ENCODE measurements at places on chromosomes 3 and 15.

- DNase-seq, result no peak
Observed at GRCh38 chr3:65318231-65318630, 630.4 kb upstream of the ADAMTS9 start.

DNA sequence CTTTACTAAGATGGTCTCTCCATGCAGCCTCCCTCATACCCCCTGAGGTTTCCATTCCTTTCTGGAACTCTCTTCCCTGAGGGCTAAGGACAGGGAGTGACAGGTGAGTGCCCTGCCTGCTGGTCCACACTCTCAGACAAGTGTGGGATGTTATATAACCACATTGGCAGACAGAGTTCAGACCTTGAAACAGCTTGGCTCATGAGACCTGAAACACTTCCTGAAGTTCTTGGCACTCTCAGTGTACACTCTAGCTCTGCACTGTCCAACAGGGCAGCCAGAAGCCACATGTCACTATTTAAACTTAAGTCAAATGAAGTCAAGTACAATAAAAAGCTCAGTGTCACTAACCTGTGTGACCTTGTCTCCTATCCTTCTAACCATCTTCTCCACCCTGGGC, 188.5 kb downstream of the ZNF621 start:
- DNase-seq, result no peak

- no peak for DNase-seq
Observed at GRCh38 chr3:16606398-16606797, 1.2 kb upstream of the DAZL start.

GRCh38 chr3:129621626-129622225, 15.2 kb upstream of the PLXND1 start:
- DNase-seq, result no peak

GRCh38 chr3:37251993-37252392, 77.6 kb upstream of the LRRFIP2 start:
- DNase-seq, result no peak

GRCh38 chr3:24303057-24303754, 191.4 kb downstream of the THRB start:
- DNase-seq, result no peak

GRCh38 chr3:131560795-131561194, 58.0 kb upstream of the MRPL3 start:
- no peak for DNase-seq

DNA sequence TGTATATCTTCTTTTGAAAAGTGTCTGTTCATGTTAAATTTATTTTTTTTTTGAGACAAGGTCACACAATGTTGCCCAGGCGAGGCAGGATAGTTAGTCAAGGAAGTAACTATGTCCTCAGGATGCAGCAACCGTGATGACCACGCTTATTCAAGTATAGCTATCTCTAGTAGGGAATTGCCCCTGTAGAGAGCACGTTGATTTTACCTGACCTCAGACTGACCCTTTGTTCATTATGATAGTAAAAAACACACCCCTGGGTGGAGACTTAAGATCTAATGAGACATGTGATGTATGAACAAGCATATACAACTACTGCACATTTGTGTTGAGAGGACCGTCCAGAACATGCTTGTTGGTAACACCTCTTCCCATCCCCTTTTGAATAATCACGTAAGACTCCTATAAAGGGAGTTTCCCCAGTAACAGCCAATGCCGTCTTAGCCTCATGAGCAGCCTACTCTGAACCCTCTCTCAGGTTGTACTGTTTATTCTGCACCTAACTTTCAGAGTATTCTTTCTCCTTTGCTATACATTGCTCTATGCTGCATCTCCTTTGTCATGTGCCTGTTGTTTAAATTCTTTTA, 32.9 kb downstream of the ZNF621 start:
- DNase-seq, result no peak

DNA sequence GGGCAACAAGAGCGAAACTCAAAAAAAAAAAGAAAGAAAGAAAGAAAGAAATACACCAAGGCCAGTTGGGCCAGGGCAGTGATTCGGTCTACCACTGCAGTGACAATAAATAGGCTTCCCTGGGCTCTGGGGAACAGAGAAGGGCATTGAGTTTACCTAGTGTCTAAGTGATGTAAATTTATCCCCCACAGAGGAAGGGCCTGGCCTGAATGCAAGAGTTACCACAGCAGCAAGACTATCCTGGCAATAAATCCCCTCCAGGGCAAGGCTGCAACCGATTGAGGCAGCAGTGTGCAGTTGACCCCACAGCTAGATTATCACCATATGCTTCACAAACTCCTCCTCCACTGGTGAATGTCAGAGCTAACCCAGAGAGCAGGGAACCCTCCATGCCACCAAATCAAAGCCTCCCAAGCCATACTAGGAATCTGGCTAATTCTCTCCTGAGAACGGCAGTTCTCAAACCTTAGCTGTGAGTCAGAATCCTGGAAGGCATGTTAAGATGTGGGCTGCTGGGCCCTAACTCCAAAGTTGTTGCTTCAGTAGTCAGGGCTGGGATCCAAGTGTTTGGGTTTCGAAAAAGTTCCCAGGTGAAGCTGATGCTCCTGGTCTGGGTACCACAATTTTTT, 64.3 kb upstream of the GATM start:
- DNase-seq, result no peak

DNA sequence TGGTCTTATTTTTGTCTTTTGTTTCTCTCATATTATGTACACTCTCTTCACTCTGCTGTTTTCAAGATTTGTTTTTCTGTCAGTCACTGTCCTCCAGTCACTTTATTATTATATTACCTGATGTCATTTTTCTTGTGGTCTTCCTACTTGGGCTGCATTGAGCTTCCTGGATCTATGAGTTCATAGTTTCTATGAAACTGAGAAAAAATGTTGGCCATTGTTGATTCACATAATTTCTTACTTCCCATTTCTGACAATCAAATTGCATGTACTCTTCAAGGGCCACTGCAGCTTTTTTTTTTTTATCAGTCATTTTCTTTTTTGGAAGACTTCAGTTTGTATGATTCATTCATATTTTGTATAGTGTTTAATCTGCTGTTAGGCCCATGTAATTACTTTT, 1180.6 kb upstream of the GBE1 start:
- no peak for DNase-seq

DNA sequence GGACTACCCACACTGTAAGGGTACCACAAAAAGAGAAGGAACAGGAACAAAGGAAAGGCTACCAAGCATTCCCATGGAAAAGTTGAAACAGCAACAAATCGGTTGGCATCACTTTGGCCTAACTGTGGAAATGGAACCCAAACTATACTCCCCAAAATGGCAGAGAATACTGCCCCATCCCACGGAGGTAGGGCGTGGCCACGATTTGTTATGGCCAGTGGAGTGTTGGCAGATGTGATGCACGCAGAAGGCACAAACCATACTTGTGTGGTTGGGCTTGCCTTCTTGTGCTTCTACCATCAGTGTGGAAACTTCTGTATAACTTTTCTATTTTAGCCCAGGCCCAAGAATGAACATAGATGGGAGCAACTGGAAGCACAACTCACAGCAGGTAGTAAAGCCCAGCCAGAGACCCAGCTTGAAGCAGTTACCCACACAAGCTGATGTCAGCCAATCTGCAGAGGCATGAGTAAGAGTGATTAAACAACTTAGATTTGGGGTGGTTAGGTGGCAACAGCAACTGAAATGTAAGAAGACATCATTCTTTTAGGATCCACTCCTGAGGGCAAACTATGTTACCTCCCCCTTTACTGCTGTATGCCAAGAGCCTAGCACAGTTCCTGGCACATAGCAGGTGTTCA, 64.1 kb downstream of the BTD start:
- DNase-seq, result no peak

DNA sequence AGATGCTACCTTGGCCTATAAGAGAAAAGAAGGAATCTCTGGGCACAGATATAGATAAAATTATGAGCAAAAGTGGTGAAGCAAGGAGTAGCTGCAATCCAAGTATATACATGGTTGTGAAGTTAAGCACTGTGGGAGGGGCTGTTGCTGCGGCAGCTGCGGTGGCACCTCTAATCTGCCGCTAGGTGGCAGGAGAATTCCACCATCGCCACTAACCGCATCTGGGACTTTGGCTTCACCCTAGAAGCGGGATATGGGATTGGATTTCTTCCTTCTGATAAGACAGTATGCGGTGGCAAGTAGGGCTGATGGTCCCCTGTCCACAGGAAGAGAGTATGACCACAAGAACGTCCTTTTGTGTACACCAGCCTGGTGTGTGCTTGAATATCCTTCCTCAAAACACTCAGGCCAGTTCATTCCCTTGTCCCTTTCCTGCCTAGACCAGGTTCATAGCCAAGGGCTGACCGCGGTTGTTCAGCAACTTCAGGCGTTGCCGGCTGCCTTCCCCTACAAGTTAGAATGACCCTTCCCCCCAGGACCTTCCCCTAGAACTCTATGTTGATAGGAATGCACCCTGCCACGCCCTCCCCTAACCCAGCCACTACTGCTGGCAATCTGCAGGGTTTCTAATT, 5.1 kb downstream of the MAGEL2 start:
- peak; percentile 34 for DNase-seq

GRCh38 chr3:66489581-66489980, 11.2 kb downstream of the LRIG1 start:
- DNase-seq, result no peak

DNA sequence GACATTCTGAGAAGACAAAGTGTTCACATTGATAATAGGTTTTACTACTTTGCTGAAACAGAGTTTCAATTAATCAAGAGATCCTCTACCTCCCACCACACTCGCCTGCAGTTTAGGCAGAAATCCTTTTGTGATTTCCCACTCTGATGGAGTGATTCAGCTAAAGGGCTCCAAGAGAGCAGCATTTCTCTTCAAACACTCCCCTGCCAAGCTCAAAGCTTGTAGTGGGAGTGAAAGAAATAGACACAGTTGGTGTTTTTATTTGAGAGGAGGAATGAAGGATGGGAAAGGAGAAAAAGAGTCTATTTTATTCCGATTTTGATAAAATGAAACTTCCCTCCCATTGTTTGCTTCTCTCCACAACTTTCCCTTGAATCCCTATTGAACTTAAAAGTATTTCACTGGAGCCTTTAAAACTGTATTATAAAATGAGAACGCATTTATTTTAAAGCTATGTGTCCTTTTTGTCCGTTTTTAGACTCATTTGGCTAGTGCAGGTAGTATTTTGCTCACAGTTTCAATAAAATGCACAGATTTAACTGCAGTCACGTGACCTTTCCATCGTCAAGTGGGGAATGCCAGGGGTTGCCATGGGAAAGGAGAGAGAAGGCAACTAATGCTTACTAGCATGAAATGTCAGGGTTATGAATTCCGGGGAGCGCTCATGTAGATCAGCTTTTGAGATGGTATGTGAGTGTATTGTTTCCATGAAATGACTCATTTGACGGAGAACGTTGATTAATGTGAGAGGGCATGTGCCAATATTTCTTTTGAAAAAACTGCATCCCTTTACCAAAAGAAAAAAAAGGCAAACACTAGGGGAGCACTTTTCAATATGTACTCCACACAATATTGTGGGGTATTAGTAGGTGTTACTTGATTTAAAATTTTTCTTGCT, 7.7 kb upstream of the OSBPL11 start:
- no peak for DNase-seq

- no peak for DNase-seq
Observed at GRCh38 chr15:77030928-77031375, 36.0 kb downstream of the PSTPIP1 start.

- DNase-seq, result no peak
Observed at GRCh38 chr15:24976932-24977331, 22.1 kb downstream of the SNRPN start.

DNA sequence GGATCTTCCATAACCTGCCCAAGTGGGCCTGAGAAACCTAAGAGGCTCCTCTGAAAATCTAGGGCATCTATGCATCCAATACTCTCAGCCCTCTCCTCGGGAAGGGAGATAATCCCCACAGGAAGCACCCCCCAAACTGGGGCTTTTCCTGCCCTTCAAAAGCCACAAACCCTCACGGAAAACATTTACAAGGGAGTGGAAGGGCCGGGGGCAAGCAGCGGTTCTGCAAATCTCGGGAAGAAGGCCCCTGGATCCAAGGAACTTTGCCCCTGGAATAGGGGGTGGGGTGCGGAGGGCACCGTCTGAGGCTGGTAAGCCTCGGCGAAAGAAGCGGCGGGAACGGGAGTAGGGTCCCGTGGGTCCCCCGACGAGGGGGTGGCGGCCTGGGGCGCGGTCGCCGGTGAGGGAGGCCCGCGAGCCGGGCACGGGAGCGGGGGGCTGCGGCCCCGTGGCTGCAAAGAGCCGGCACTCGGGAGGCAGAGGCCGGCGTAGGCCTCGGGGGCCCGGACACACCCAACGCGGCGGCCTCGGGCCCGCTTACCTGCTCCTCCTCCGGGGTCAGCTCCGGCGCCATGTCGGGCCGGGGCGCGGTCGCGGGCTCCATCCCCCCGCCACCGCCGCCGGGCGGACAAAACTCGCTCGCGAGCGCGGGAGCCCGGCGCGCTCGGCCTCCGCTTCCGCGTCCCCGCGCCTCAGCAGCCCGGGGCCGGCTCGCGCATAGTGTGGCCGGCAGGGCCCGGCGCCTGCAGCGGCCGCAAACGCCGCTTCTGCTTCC, 755 bp downstream of the PTPN9 start:
- DNase-seq, result peak; percentile 16

DNA sequence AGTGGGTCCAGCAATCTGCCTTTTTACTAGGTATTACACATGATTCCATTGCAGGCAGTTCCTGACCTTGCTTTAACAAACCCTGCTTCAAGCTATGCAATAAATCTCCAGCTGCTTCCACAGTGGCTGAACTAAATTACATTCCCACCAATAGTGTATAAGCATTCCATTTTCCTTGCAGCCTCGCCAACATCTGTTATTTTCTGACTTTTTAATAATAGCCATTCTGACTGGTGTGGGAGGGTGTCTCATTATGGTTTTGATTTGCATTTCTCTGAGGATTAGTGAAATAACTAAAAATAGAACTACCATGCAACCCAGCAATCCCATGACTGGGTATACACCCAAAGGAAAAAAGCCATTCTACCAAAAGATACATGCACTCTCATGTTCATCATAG, 36.4 kb upstream of the DNAJC13 start:
- no peak for DNase-seq

- peak; percentile 85 for DNase-seq
Observed at GRCh38 chr3:39809181-39809994, at the start of gene MYRIP. Gene MYRIP, plus strand, starts transcription at chr3:39809609. Its CDS starts 91,208 bp downstream, at chr3:39900817.

DNA sequence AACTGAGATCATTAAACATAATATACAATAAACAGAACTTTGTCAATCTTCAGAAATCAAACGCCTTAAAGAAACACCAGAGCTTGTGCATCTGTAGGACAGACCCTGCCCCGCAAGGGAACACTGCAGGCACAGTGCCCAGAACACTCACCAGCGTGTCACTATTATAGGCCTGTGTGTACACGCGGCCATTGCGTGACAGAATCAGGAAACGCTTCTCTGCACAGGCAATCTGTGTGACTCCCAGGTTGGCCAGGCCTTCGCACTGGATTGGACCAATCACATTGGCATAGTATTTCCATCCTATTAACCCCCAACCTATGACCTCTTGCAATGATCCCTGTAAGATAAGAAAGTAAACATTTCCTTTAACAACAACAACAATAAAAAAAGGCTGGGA, 52.9 kb downstream of the HERC2 start:
- no peak for DNase-seq

Measured in NCI-H345 (cell line).